ENCODE measurements at places on chromosomes 12 and 14.

GRCh38 chr12:84046859-84047258 is 865.7 kb downstream of the SLC6A15 start:
- no peak for DNase-seq

- DNase-seq: no peak
Measured at GRCh38 chr12:103538397-103538796, 42.6 kb upstream of the C12orf42 start.

DNA sequence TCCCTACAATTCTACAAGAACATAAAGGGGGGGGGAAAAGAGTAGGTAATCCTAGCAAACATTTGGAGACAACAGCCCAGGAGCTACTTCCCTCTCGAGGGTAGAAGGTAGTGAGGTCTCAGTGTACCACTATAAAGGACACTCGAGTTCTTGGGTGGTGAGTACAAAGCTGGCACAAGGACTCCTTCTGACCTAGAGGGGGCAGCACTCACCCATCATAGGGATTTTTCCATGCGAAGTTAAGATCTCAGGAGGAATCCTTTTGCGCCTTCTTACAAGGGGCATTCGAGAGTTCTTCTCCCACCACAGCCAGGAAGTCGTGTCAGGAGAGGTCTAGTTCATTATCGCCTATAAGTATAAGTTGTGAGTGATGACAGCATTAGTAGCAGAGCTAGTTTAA is 200.2 kb upstream of the RBM19 start:
- no peak for DNase-seq

GRCh38 chr14:65926504-65926903 is 514.0 kb downstream of the FUT8 start:
- DNase-seq: no peak

GRCh38 chr12:68944296-68945076 is 11.5 kb upstream of the CPM start:
- DNase-seq: no peak

DNA sequence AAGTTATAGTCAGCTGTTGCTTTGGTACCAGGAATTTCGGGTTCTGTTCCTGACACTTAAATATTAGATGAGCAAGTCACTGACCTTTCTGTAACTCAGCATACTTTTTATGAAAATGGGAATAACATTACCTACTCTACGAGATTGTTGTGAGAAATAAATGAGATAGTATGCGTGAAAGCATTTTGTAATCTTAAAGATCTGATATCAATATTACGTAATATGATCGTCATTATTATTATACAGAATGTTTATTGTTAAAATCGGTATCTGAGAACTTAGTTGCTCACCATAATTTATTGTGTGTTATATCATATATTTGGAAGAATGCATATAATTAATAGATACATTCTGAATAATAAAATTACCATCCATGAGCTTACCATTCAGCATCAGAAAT is 6.1 kb upstream of the NECAP1 start:
- DNase-seq: no peak

DNA sequence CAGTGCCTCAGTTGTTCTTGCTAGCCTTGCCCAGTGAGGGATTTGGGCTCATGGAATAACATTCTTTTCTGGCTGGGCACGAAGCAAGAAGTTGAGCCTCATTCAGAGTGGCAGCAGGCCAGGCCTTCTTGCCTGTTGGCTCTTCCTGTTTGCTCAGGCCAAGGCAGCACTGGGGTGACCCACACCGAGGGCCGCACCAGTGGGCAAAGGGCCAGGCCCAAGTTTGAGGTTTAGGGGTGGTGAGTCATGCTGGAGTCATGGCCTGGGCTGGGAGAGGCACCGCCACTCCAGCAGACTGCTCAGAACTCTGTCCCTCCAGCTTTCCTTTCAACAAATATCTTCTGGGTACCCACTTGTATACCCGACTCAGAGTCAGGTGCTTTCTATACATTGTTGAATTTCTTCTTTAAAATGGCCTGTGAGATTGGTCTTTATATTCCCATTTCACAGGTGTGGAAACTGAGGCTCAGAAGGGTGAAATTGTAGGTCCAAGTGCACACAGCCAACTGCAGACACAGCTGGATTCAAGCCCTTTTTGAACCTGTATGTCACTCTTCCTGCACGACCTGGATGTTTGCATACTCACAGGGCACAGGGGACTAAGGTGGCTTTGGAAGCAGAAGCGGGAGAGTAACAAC is 279.4 kb downstream of the FOXN3 start:
- DNase-seq: no peak

DNA sequence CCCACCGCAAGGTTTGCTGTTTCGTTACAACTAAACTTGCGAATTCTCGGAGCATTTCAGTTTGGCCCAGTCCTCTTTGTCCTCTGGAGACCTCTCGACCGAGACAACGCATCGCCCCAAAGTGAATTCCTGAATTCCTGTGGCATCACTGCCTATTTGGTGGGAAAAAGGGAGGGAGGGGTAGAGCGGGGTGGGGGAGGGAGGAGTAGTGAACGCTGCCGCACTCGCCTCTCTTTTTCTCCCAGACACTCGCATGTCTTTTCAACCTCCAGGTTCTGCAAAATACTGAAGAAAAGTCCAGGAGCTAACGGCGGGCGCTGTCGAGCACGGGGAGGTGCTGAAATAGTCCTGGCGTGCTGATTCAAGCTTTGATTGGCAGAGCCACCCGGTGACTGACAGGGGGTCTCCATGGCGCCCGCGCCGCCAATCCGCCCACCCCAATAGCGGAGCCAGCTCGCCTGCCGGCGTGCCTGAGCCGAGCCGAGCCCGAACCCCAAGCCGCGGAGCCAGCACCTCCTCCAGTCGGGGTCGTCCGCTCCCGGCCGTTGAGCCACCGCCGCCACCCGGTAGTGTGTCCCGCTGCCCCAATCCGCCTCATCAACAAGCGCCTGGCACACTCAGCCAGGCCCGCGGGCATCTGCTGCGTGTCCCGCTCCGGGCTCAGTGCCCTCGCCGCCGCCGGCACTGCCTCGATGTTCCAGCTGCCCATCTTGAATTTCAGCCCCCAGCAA is at the start of gene SIX6:
TSS of gene SIX6 (plus strand) at position 440 of the 731 bp plus-strand sequence. CDS start at position 693, 253 bp downstream.
- no peak for DNase-seq

GRCh38 chr14:24631749-24632335 is 2.1 kb downstream of the GZMB start:
- DNase-seq: no peak

- DNase-seq: no peak
Measured at GRCh38 chr14:21711360-21711961, 37.8 kb upstream of the OR4E1 start.

- DNase-seq: no peak
Measured at GRCh38 chr14:57812741-57813140, 53.2 kb downstream of the SLC35F4 start.

- peak; percentile 35 for DNase-seq
Measured at GRCh38 chr12:56119361-56119796, 1.3 kb downstream of the ZC3H10 start.

GRCh38 chr12:54220567-54220966 is 31.8 kb upstream of the SMUG1 start:
- DNase-seq: no peak
